ENCODE measurements at places on chromosomes 4 and X. TPM values are rescaled to one million over a fixed set of nuclear protein-coding genes. Genes with fewer than 3 reads are reported as not detected.

MID1 gene
- 9.0 TPM for total RNA-seq

P2RY8 gene
- not detected for total RNA-seq

TLR10 gene
- total RNA-seq: not detected

DYNLT3 gene
- total RNA-seq: 22.8 TPM

GAGE10 gene
- not detected for total RNA-seq

ADH7 gene
- total RNA-seq: not detected

GC gene
- total RNA-seq: not detected

PNMA6E gene
- total RNA-seq: not detected

CENPVL1 gene
- total RNA-seq: under 0.01 TPM

KDR gene
- total RNA-seq: under 0.01 TPM

CYP2U1 gene
- total RNA-seq: 8.8 TPM

SPIN2A gene
- total RNA-seq: 2.2 TPM

POU4F2 gene
- total RNA-seq: not detected

RNF128 gene
- under 0.01 TPM for total RNA-seq

CLNK gene
- not detected for total RNA-seq

CFAP97 gene
- 39.3 TPM for total RNA-seq

LRP2BP gene
- total RNA-seq: 0.59 TPM

VEGFD gene
- 1.1 TPM for total RNA-seq

SMIM10L2A gene
- under 0.01 TPM for total RNA-seq

INPP4B gene
- total RNA-seq: 4.4 TPM

DDX60 gene
- 5.1 TPM for total RNA-seq

RNF212 gene
- 1.6 TPM for total RNA-seq

BRS3 gene
- total RNA-seq: not detected

GYPA gene
- total RNA-seq: not detected

CD40LG gene
- total RNA-seq: not detected

CT45A5 gene
- not detected for total RNA-seq

OPN1MW2 gene
- not detected for total RNA-seq

MGST2 gene
- 4.8 TPM for total RNA-seq

ALPK1 gene
- 16.5 TPM for total RNA-seq

UGT2B10 gene
- not detected for total RNA-seq

POU3F4 gene
- total RNA-seq: not detected

FAM53A gene
- 5.1 TPM for total RNA-seq

CT55 gene
- total RNA-seq: not detected

CYTL1 gene
- 0.37 TPM for total RNA-seq

REELD1 gene
- not detected for total RNA-seq

ATP8A1 gene
- 2.2 TPM for total RNA-seq

ARHGAP6 gene
- 29.7 TPM for total RNA-seq

SMIM10 gene
- 9.2 TPM for total RNA-seq

TMSB15C gene
- 1.1 TPM for total RNA-seq

IBSP gene
- total RNA-seq: not detected

CHST7 gene
- 16.9 TPM for total RNA-seq

GDPD2 gene
- under 0.01 TPM for total RNA-seq

ADH4 gene
- not detected for total RNA-seq

CYBB gene
- total RNA-seq: not detected

CXCL3 gene
- total RNA-seq: 3.7 TPM

PITX2 gene
- 0.59 TPM for total RNA-seq

SOWAHD gene
- not detected for total RNA-seq

ZDHHC15 gene
- 0.37 TPM for total RNA-seq

TRPC5OS gene
- not detected for total RNA-seq

HSFX2 gene
- not detected for total RNA-seq

EGF gene
- 0.73 TPM for total RNA-seq

WWC2 gene
- 13.6 TPM for total RNA-seq

TMEM185A gene
- total RNA-seq: 11.4 TPM

FABP2 gene
- total RNA-seq: not detected

DUSP9 gene
- total RNA-seq: not detected

SORCS2 gene
- under 0.01 TPM for total RNA-seq
